BE2C (cell line): ENCODE measurements at places on chromosomes 1 and 21.

DNA sequence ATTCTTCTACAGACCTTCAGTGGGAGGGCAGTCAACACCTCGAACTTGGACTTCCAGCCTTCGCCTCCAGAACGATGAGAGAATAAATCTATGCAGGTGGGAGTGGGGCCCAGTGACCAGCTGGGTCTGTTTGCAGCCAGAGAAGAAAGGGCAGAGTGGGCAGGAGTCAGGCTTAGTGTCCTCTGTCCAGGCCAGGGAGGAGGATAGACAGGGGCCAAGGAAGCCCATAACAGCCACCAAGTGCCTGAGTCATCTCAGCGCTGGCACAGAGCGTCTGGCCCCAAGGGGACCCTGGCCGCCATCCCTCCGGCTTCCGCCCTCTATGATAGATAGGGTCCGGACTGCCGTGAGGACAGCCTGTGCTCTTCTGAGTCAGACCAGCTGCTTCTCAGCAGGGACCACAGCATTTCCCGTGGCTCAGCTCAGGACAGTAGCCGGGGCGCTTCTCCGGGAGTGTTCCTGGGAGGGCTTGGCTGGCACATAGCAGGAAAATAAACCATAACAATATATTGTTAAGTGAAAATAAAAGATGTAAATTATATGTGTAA lies 133.1 kb upstream of the C1orf174 start:
- DNase-seq: no peak

DNA sequence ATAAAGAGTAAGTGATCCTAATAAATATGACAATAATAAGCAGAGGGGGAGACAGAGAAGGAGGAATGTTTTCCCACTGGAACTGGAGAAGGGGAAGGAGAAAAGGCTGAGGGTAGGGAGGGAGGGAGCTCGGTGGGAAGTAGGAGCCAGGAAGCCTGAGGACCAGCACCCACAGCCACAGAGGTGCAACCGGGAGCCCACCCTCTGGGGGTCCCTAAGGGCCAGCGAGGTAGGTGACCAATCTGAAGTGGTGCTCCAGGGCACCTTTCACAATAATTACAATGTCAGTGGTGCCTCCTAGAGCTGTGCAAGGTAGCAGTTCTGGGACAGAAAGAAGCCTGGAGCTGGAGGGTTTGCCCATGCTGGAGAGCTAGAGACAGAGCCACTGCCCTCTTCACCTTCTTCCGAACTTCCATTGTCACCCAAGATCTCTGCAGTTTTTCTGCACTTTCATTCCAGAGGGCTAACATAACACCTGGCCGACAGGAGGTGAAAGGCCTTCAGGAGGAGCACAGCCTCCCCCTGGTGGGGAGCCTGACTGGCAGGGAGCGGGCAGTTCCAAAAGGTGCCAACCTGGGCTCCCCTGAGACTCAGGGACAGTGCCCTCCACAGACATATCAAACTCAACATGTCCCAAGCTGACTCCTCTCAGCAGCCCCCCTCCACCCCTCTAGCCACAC lies 4.1 kb upstream of the AHCYL1 start:
- DNase-seq: no peak

DNA sequence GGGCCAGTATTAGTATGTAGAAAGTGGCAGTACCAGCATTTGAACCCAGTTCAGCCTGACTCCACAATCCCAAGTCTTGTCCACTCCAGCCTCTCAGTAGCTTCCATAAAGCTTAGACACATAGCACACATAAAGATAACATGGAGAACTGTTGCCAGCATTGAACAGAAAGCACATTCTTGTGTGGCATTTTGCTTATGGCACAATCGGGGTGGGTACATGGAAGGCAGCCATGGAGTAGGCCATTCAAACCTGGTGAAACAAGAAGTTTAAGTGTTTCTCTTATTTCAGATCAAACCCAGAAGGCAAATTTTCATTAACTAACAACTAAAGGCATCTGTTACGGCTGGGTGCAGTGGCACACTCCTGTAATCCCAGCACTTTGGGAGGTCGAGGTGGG lies 102.7 kb downstream of the HIVEP3 start:
- no peak for DNase-seq

DNA sequence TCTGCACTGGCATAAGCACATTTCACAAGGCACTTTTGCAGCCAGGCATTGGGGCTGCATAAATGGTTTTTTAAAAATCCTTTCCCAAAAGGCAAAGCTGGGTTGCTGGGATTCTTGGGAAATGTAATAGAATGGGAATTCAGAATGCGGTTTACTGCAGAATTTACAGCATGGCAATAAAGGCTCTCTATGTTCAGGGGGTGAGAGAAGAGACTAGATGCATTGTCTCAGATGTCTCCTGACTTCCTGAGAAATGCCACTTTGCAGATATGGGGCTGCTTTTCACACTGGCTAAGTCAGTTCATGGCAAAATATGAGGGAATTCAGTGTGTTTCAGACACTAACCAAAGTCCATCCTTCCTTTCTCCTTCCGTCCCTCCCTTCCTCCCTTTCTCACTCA lies 13.5 kb downstream of the FCGR2B start:
- no peak for DNase-seq

DNA sequence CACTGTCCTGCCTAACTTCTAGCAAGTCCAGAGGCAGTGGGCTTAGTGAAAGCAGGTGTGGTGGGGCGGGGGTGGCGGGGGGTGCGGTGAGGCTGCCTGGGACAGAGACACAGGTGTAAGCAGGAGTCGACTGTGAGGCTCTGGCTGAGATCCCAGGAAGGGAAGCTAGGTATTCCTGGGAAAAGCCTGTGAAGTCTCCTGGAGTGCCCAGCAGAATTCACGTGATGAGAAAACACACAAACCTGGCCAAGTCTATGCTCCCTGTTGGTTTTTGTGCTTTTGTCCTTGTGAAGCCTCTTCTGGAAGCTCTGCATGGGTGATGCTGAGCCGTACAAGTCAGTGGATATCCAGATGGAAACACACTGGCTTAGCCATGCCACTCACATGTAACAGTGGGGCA lies 5.3 kb downstream of the GALNT2 start:
- DNase-seq: no peak

- peak; percentile 44 for DNase-seq
These were observed 103.9 kb downstream of the CASZ1 start for GRCh38 chr1:10692401-10693021.
